ENCODE measurements at places on chromosomes 2 and 18.

- peak; percentile 73 for DNase-seq
Measured at GRCh38 chr18:32040936-32041335, 22.3 kb downstream of the RNF125 start.

- DNase-seq, result no peak
Measured at GRCh38 chr2:201208563-201209252, 25.8 kb downstream of the CASP10 start.

- peak; percentile 32 for DNase-seq
Measured at GRCh38 chr2:50491541-50492476, 540.1 kb downstream of the NRXN1 start.

DNA sequence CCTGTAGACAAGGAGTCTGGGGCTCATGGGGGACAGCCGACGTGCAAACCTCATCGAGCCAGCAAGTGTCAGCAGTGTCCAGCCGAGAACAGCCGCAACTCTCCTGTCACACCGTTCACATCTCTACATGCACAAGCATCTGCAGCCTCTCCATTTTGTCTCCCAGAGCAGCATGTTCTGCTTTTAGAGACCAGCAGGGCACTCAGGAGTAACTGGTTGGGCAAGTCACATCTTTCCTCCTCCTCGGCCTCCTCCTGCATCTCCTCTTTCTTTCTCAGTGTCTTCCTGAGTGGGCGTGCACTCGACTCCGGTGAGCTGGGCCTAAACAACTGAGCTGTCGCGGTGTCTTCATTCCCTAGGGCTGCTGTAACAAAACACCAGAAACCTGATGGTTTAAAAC, 249.9 kb downstream of the SH3BP4 start:
- no peak for DNase-seq

- no peak for DNase-seq
Measured at GRCh38 chr2:20649576-20649975, 1.3 kb downstream of the HS1BP3 start.

GRCh38 chr18:58303363-58303762, 259.3 kb downstream of the NEDD4L start:
- peak; percentile 59 for DNase-seq

DNA sequence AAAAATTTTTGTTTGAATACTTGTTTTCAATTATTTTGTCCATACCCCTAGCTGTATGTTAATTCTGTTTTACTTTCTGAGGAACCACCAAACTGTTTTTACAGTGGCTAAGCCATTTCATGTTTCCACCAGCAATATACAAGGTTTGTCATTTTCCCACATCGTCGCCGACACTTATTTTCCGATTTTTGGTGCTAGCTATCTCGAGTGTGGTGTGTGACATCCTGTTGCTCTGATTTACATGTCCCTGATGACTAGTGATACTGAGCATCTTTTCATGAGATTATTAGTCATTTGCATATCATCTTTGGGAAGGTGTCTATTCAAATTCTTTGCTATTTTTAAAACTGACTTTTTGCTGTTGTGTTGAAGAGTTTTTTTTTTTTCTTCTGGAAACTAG, 7.2 kb upstream of the GPC1 start:
- DNase-seq, result no peak

DNA sequence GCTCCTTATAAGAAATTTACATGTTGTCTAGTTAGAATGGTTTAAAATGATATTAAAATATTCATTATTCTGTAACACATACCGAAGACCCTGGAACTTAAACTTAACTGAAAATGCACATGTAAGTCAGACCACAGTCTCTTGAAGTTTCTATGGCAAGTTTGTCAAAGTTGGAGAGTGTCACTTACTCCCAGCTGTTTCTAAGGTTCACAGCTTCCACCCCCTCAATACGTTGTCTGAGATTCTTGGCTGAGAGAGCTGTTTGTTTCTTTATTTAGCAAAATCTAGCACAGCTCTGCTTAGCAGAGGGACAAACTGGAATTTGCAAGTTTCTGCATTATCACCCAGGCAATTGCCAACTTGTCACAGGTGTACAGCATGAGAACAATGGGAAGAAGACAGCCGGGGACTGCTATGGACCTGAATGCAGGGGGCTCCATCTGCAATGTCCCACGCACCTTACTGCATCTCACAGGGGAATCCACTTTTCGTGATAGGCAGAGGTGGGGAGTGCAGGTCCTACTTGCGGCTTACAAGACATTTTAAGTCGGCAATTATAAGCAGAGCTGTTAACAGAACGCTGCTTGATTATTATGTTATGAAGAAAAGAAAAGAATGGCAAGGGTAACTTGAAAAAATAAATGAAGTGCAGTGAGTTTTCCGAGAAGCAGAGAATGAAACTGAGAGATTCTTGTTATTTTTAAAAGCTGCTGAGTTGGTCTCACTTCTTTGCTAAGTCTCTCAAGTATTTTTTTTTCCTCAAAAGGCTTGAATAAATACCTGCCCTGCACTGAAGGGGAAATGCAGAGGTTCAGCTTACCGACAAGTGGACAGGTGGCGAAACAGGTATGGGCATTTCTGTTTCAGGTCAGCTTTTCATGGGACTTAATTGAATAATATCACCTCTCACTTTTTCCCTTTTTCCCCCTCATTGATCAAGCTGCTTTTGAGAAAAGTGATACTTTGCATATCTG, 1072.1 kb upstream of the FANCL start:
- DNase-seq, result no peak

DNA sequence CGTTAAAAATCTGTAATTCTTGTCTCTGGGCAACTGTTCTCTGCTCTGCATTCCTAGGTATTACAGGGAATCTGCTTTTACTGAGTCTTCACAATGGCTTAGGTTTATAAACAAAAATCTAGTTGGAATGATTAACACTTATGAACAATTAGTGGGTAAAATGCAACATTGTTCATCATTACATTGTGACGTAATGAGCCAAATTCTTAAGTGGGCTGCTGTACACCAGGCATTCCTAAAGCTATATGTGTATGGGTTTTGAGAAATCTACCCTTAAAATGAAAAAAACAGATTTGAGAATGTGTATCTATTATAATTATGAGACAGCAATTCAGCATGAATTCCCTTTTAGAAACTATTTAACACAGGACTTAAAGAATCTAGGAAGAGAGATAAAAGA, 41.5 kb upstream of the ERBB4 start:
- DNase-seq, result no peak

GRCh38 chr2:234172532-234172931, 122.0 kb downstream of the SPP2 start:
- DNase-seq, result no peak

- no peak for DNase-seq
Measured at GRCh38 chr2:47327295-47327694, 75.7 kb upstream of the MSH2 start.

DNA sequence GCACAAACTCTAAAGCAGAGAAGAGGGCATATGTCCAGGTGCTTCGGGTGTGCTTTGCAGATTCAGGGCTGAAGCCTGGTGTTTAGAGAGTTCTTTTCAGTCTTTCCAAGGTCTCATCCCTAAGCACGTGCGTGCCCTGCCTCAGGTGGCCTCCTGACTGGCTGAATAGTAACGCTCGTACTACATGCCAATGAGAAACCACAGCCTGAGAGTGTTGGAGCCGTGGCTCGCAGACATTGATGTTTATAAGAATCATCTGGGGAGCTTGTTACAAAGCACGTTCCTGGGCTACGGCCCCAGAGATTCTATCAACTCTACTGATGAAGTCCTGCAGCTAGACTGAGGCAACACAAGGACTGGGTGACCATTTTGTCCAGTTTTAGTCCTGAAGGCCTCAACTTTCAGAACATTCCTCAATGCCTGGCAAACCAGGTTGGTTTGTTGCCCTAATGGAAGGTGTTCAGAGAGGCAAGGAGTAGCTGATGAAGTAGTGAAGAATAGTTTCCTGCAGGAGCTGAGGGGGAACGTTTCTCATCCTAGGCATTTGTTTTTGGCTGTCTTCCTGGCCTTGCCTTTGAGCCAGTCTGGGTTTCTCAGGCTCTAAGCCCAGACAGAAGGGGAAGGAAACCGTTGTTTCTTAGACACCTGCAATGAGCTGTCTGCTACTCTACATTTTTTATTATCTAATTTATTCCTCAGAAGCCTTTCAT, 31.5 kb upstream of the HAAO start:
- no peak for DNase-seq

DNA sequence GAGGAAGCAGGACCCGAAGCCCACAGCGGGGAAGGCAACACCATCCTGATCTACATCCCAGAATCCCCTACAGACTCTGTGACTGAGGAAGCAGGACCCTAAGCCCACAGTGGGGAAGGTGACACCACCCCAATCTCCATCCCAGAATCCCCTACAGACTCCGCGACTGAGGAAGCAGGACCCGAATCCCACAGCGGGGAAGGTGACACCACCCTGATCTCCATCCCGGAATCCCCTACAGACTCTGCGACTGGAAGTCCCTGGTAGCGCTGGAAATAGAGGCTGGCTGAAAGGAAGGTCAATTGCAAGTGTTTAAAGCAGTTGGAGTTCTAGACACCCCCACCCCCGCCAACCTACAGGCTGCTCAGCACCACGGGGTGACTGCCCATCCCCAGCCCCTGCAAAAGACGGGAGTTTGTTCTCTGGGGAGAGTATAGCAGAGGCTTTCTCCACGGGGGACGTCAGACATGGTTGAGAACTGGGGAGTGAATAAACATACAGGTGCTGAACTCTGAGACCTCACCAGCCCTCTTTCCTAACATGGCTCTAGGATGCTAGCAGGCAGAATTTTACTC, 21.0 kb downstream of the CIB4 start:
- DNase-seq, result no peak

GRCh38 chr2:216698895-216699294, 3.5 kb upstream of the IGFBP5 start:
- DNase-seq, result peak; percentile 30

GRCh38 chr2:71683070-71683469, 229.7 kb downstream of the DYSF start:
- DNase-seq, result no peak

DNA sequence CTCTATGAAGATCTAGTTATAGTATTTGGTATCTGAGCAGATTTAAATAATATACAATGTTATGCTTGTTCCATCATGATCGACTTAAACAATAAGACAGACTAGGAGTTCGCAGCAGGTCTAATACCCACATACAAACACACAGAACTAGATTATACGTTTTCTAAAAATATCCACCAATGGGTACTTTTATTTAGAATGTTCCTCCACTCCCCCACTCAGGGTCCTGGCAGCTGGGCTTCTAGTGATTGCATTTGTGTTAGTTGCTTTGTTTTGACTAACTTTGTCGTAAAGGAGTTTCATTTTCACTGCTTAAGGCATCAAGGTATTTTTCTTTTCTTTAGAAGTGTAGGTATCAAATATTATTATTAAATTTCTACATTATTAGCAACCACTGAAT, 91.4 kb downstream of the RPRM start:
- DNase-seq, result no peak

DNA sequence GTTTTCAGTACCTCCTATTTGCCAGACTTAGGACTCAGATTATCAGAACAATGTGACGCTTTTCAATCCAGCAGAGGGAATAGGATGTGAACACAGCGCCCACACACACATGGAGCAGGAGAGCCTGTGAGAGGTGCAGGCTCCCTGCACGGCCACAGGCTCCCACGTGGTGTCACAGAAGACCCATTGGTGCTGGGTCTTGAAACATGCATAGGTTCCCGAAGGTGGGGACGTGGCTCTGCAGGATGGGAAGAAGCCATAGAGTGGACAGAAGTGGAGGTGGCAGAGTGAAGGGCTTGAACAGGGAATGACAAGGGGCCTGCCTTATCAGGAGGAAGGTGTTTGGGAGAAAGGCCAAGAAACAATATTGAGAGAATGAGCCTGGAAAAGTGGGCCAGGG, 78.5 kb upstream of the BCL2L11 start:
- DNase-seq, result no peak

- DNase-seq, result no peak
Measured at GRCh38 chr2:127048618-127048935, 58.4 kb downstream of the BIN1 start.

DNA sequence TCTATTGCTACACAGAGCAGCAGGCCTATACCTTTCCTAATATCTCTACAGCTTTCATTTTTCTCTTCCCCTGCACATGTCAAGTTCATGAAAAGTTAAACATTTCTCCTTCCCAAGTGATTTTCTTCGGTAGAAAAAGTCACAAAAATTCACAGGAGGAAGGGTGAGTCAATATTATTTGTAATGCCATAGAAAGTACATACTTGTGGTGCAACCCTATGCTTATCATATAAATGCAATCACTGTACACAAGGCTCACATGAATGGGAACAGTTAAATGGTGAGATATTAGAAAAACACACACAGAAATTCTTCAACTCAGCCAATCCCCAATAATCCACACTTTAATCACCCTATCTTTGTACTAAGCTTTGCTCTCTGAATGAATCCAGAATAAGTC, 651.6 kb downstream of the LRRTM4 start:
- no peak for DNase-seq

DNA sequence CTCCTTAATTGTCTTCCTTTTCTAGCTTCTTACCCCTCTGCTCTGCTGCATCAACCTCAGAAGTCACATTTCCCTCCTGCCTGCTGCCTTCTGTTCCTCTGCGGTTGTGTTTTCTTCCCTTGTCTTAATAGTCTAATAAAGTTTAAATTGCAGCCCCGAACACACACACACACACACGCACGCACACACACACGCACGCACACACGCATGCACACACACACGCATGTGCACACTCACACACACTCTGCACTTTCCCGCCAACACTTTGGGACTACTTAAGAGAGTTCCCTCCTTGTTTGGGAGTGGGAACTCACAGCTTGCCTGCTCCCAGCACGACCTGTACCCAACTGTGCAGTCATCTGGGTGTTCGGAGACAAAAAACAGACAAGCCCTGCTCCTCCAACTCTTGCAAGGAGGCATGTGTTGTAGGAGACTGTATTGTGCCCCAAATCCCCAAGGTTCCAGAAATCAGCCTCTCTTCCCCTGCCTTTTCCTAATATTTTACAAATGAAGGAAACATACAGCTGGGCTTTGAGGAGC, 99.1 kb downstream of the SETBP1 start:
- DNase-seq, result no peak

GRCh38 chr2:142536492-142536891, 341.0 kb upstream of the KYNU start:
- DNase-seq, result no peak

DNA sequence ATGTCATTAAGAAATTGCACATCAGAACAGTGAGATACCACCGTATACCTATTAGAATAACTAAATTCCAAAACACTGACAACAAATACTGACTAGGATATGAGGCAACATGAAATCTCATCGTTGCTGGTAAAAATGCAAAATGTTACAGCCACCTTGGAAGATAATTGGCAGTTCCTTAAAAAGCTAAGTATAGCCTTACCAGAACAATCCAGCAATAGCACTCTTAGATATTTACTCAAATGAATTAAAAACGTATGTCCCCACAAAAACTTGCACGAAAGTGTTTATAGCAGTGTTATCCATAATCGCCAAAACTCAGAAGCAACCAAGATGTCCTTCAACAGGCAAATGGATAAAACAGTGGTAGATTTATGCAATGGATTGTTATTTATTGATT, 241.7 kb downstream of the EPHA4 start:
- no peak for DNase-seq

DNA sequence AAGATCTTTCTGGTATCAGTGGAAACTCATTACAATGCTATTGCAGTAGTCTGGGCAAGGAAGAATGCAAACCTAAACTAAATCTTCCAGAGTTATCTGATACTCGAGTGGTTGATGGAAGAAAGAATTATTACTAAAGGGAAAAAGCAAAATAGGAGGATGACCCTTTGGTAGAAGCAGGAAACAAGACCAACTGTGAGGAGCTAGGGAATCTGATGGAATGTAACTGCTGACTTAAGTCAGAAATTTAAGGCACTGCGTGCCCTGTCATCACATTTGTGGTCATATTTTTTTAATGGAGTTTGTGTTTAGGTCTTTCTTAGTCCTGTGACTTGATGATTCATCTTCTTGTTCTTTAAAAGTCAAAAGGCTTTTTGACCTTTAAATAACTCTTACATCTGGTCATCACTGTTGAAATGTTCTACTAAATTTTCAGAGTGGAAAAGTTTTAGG, 36.5 kb upstream of the ARMC9 start:
- no peak for DNase-seq

Data from activated CD4-positive, alpha-beta T cell treated with anti-CD3 and anti-CD28 coated beads, Interleukin-2, Interleukin-6, amounts not matched to agents 100 ng/mL and 50 ng/mL, durations not matched to agents 16 hours and 8 hours (primary cell).